ENCODE measurements at places on chromosomes 11 and 22. TPM values are rescaled to one million over a fixed set of nuclear protein-coding genes. Genes with fewer than 3 reads are reported as not detected.

GRCh38 chr11:44624761-44625221, 59.3 kb downstream of the CD82 start:
- H3K27me3 ChIP-seq = no peaks in the 10 kb centered on the region
- DNase-seq = no peak
- no peak overlapping the region for H3K27ac ChIP-seq
- no peaks in the 10 kb centered on the region for H3K4me1 ChIP-seq

The ART5 gene
- total RNA-seq = not detected

The ART1 gene
- 0.31 TPM for total RNA-seq

DNA sequence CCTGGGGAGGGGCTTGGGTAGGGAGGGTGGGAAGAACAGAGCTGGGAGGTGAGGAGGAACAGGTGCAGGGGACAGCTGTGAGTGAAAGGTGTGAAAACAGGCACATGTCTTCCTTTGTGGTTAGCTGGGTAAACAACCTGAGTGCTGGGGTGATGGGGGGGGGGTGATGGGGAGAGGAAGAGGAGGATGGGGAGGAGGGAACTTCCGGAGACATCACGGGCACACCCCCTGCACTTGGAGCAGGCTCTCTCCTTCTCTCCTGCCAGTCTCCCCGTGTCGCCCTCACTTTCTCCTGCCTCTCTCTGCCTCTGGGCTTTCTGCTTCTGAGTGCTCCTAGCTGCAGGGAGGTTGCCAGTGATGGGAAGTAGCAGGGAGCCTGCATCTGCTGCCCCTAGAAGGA, 8.8 kb downstream of the CXCR5 start:
- no peak overlapping the region for H3K4me3 ChIP-seq
- no peaks in the 10 kb centered on the region for H3K27me3 ChIP-seq
- no peaks in the 10 kb centered on the region for H3K36me3 ChIP-seq
- peaks cover 9% of the 10 kb centered on the region for H3K4me1 ChIP-seq
- peak; percentile 64 for DNase-seq

DNA sequence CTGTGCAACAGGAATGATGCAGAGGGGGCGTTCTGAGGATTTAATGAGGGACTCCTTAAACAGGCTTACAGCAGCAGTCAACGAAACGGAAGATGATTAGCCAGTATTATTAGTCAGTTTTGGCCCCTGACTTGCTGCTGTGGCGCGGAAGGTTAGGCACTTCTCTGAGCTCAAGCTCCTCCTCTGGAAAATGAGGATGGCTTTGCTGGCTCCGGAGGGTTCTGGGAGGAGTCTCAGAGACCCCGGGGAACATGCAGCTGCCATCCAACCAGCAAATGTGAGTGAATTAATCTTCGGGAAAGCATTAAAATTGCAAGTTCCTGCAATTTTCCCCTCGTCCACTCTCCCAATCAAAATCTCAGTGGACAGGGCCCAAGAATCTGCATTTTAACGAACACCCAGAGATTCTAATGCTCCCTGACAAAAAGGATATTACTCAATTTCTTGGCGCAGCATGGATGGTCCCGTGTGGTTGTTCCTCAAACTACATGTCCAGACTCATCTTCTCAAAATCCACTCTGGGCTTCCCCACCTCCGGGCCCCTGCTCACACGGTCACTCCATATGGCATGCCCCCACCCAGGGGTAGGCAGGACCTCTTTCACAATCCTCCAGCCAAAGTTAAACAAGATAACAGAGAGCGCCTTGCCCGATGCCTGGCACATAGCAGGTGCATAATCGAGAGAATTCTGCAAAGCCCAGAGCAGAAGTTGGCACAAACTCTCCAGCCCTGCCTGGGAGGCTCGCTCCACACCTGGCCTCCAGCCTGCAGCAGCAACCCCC, 6.4 kb downstream of the ELFN2 start:
- no peaks in the 10 kb centered on the region for H3K4me1 ChIP-seq
- no peak overlapping the region for H3K4me3 ChIP-seq
- H3K36me3 ChIP-seq = no peaks in the 10 kb centered on the region
- peaks cover 10% of the 10 kb centered on the region for H3K27me3 ChIP-seq
- no peak for DNase-seq
- H3K27ac ChIP-seq = no peak overlapping the region

The SYT13 gene
- 6.8 TPM for total RNA-seq

DNA sequence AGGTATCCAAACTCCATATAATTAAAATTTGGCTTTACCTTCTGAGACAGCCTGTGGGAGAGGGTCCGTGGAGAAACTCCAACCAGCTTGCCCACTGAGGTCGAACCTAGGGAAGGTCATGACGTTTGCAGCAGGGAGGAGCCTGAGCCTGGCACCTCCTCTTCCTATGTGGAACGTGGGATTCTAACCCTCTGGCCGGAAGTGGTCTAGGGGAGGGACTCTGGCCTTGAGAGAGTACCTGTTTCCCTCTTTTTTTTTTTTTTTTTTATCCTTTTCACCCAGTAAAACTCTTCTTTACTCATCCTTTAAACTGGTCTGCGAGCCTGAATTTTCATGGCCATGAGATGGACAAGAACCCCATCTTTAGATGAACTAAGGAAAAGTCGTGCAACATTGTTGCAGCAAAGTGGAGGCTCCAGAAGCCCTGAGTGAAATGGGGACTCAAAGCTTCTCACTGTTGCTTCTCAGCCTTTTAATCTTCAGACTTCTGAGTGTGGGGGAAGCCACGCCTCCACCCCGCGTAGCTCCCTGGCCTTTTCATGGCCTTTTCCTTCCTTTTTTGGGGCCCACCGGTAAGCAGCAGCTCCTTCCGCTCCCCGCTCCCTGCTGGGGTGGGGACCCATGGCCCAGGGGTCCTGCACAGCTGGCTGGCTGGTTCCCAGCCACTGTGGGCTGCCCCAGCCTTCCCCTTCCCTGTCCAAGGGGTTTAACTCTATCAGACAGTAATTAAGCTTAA, 1359.9 kb downstream of the LRRC4C start:
- H3K27ac ChIP-seq = no peak overlapping the region
- no peaks in the 10 kb centered on the region for H3K36me3 ChIP-seq
- H3K4me3 ChIP-seq = no peak overlapping the region
- no peaks in the 10 kb centered on the region for H3K27me3 ChIP-seq

GRCh38 chr11:82523141-82523540, 210.5 kb downstream of the FAM181B start:
- no peak overlapping the region for H3K27ac ChIP-seq
- H3K4me1 ChIP-seq = no peaks in the 10 kb centered on the region
- H3K4me3 ChIP-seq = no peak overlapping the region

GRCh38 chr11:3835751-3836150, 5.0 kb downstream of the RHOG start:
- H3K27ac ChIP-seq = no peak overlapping the region
- DNase-seq = peak; percentile 45
- H3K4me3 ChIP-seq = no peak overlapping the region
- no peaks in the 10 kb centered on the region for H3K36me3 ChIP-seq

GRCh38 chr11:92837595-92837994, 131.9 kb upstream of the MTNR1B start:
- no peaks in the 10 kb centered on the region for H3K27me3 ChIP-seq
- H3K4me1 ChIP-seq = no peaks in the 10 kb centered on the region
- no peak for DNase-seq
- H3K27ac ChIP-seq = no peak overlapping the region

DNA sequence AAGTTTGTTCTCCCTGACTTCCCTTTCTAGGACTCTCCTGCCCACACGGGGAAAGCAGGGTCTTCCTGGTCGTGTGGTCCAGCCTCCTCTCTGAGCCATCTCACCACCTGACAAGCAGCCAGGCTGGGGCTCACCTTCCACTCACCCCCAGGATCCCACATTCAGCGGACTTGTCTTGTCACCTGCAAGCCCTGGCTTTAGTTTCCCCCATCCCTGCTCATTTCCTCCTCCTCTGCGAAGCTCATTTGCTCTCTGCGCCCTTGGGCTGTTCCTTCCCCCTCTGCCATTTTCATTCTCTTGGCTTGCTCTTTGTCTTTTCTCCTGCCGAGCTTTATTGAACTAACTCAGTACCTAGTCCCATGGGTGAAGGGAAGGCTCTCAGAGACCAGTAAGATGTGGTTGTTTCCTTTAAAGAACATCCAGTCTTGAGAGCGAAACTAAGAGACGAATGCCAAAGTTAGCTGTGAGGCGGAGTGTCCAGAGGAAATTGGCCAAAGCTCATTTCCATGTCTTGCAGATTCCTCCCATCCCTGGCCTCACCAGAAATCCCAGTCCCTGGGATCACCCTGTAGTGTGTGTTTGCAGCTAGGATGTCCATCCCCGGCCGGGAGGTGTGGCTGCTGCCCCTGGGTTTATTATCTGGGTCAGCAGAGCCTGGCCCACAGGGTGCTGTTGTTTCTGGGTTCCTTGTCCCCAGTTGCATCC, 2.0 kb downstream of the ST14 start:
- H3K27me3 ChIP-seq = peaks cover 5% of the 10 kb centered on the region
- H3K36me3 ChIP-seq = no peaks in the 10 kb centered on the region
- no peak overlapping the region for H3K27ac ChIP-seq
- peak overlapping the region; percentile 65 for H3K4me3 ChIP-seq

The SERHL2 gene
- total RNA-seq = 3.1 TPM

DNA sequence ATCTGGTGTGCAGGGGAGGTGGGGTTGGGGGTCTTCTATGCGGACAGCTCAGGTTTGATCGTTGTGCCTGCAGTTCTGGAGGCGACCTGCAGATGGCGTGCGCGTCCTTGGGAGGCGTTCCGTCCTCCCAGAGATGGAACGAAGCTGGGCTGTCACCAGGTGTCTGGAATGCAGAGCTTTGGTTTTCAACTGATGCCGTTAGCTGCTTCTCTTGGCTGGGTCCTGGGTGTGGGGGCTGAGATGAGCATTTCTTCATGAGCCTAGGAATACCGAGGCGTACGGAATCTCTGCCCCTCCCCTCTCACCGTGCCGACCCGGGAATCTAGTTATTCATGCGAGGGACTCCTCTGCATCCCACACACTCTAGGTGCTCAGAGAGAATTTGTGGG, 98.6 kb downstream of the CEP164 start:
- peak; percentile 87 for DNase-seq
- H3K4me3 ChIP-seq = no peak overlapping the region
- no peaks in the 10 kb centered on the region for H3K4me1 ChIP-seq
- no peaks in the 10 kb centered on the region for H3K27me3 ChIP-seq

DNA sequence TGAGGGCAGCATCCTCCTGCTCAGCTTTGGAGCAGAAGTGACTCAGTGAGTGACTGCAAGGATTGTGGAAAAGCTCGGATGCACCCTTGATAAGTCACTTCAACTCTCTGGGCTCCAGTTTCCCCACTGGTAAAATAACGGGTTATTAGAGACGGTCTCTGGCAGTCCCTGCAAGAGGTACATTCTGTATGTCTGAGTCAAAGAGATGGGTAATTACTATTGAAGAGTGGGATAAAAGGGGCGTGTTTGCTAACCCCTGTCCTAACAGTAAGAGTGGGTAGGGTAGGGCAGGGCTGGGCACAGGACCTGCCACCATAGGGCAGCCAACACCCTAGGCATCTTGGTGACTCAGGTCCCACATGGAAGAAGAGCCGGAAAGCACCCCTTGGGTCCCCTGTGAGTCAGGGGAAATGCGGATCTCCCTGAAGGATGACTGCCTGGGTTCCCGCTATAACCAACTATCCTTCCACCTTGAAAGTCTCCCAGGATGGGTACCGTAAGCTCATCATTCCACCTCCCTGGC, 7.3 kb upstream of the AHNAK start:
- H3K4me3 ChIP-seq = peak overlapping the region; percentile 11
- DNase-seq = no peak
- H3K4me1 ChIP-seq = peaks cover 54% of the 10 kb centered on the region
- H3K36me3 ChIP-seq = peaks cover 14% of the 10 kb centered on the region
- H3K27me3 ChIP-seq = no peaks in the 10 kb centered on the region

- no peak for DNase-seq
- H3K27ac ChIP-seq = no peak overlapping the region
- no peaks in the 10 kb centered on the region for H3K27me3 ChIP-seq
- no peaks in the 10 kb centered on the region for H3K36me3 ChIP-seq
Measured at GRCh38 chr11:34160049-34160721, 54.8 kb downstream of the NAT10 start.
